ENCODE measurements at places on chromosomes 4 and X. TPM values are rescaled to one million over a fixed set of nuclear protein-coding genes. Genes with fewer than 3 reads are reported as not detected.
A peak's percentile ranks its signal among the peaks of the same experiment; 100 is the strongest.

EPGN gene
- total RNA-seq = 0.86 TPM

XAGE1A gene
- total RNA-seq = not detected

UBA6 gene
- 61.9 TPM for total RNA-seq

XAGE2 gene
- not detected for total RNA-seq

NCAPG gene
- total RNA-seq = 15.6 TPM

DNA sequence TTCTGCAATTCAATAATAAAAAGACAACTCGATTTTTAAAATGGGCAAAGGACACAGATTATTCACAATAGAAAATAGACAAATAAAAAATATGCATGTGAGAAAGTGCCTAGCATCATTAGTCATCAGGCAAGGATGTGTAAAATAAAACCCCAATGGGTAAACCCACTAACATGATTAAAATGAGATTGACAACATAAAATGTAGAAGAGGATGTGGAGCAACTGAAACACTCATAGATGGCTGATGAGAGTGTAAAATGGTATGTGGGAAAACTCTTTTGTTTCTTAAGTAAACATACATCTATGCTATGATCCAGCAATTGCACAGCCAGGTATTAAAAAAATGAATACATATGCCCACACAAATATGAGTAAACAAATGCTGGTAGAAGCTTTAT, 177.6 kb downstream of the IQCM start:
- H3K27me3 ChIP-seq = no peaks in the 10 kb centered on the region
- peak; percentile 55 for DNase-seq

DNA sequence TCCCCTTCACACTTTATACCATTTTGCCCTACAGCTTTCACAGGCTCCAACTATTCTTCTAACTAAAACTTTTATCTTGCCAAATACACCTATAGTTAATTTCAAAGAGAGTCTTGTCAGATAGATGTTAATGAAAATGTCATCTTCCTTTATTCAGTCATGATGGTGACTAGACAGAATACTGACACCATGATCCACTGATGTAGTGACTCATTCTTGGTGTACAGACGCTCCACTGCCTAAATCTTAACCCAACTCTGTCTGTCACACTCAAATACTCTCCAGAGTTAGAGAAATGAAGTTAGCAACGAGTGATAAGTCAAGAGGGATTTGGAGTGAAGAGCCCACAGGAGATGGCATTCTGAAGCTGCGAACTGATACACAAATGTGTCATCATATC, 32.1 kb upstream of the HDAC8 start:
- DNase-seq = no peak
- H3K27me3 ChIP-seq = no peaks in the 10 kb centered on the region
- H3K36me3 ChIP-seq = no peaks in the 10 kb centered on the region

DNA sequence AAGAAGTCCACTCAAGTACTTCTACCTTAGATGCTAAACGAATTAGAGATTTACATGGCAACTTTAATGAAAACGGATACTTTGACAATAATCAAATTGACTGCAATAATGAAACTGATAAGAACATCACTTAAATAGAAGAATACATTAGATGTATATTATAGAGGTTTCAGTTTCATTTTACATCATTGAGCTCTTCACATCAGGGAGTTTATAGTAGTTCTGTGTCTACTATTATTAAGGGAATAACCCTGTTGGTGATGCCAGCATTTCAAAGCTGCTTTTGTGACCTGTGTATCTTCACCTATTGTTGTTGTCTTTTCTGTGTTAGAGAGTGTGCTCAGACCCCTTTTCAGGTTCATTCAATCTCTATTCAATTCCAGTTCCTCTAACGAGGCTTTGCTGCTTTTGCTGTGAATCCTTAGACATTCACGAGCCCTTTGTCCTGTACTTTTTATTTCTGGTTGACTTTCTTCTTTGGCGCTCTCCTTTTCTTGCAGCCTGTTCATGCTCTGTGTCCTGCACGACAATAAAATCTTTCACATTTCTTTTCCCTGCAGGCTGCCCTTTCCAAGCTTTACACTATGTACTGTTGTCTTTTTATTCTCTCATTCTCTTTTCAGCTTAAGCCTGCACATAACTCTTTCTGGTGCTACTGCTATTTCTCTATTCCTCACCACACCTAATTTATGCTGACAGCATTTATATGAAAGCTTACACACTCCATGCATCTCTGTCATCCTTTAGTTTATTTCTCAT, 232.1 kb downstream of the CPE start:
- no peak for DNase-seq
- H3K36me3 ChIP-seq = no peaks in the 10 kb centered on the region
- H3K27ac ChIP-seq = no peak overlapping the region

DNA sequence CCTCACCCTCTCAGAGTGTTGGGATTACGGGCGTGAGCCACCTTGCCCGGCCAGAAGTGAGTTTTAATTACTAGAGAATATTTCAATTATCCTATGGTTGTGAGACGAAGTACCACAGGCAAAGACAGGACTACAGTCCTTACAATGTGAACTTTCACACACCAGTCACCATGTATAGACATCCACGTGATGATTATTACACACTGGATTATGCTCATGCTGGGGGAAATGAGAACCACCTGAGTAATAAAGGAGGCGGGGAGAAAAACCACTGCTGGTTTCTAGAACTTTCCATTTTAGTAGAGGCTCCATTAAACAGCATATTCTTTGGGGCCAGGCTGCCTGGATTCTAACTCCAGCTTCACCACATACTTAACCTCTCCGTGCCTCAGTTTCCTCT, 42.5 kb upstream of the TLR2 start:
- no peaks in the 10 kb centered on the region for H3K4me1 ChIP-seq
- peak; percentile 20 for DNase-seq
- 0 out of 2 replicates have a peak, but pooled peaks cover under 1% of the 10 kb centered on the region for H3K36me3 ChIP-seq
- no peak overlapping the region for H3K4me3 ChIP-seq
- H3K27ac ChIP-seq = no peak overlapping the region

- H3K4me3 ChIP-seq = no peak overlapping the region
- H3K27ac ChIP-seq = no peak overlapping the region
- H3K27me3 ChIP-seq = no peaks in the 10 kb centered on the region
- peak; percentile 33 for DNase-seq
- peaks cover 9% of the 10 kb centered on the region for H3K36me3 ChIP-seq
Observed at GRCh38 chrX:24184018-24184417, 34.5 kb downstream of the ZFX start.

DNA sequence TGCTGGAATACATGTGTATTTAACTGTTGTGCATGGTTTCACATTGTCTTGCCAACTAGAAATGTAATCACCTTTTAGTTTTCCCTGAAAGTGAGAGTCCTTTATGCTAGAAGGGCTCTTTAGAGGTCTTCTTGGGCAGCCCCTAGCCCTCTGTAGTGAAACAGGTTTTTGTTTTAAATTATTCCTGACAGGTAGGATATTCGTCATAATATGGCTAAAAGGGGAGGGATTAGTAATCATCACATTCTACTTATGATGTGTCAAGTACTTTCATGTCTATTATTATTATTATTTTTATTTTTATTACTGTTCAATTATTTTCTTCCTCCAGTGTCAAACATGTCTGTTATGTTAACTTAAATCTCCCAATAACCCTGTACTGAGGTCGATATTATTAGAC, 35.5 kb downstream of the MSN start:
- H3K4me1 ChIP-seq = peaks cover 57% of the 10 kb centered on the region
- no peaks in the 10 kb centered on the region for H3K36me3 ChIP-seq
- H3K27me3 ChIP-seq = no peaks in the 10 kb centered on the region
- DNase-seq = no peak
- peak overlapping the region; percentile 36 for H3K4me3 ChIP-seq

GRCh38 chr4:87274803-87275202, 47.9 kb downstream of the HSD17B13 start:
- H3K27ac ChIP-seq = no peak overlapping the region
- H3K36me3 ChIP-seq = no peaks in the 10 kb centered on the region
- H3K4me3 ChIP-seq = no peak overlapping the region
- H3K27me3 ChIP-seq = 0 out of 2 replicates have a peak, but pooled peaks cover 2% of the 10 kb centered on the region
- DNase-seq = no peak
- no peaks in the 10 kb centered on the region for H3K4me1 ChIP-seq

GRCh38 chr4:2931512-2932301, 31.5 kb downstream of the NOP14 start:
- H3K36me3 ChIP-seq = no peaks in the 10 kb centered on the region
- H3K27ac ChIP-seq = no peak overlapping the region
- no peak for DNase-seq
- H3K27me3 ChIP-seq = no peaks in the 10 kb centered on the region

DNA sequence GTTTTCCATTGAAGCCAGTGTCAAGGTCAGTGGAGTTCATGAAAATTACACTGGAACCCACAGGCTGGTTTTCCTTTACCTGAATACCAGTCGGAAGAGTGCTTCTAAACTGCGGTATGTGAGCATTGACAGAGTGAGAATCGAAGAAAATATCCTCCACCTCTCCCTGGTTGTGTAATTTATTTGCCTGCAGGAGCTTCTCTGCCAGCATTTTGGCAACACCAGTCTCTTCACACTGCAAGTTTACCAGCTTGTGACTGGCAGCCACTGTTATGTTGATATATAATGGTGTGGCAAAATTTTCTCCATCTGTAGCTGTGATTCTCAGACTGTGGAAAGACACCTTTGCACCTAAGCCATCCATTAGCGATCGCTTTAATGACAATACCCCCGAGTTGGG, 16.1 kb downstream of the FAT1 start:
- no peak overlapping the region for H3K27ac ChIP-seq
- no peaks in the 10 kb centered on the region for H3K27me3 ChIP-seq
- DNase-seq = no peak
- H3K4me1 ChIP-seq = no peaks in the 10 kb centered on the region
- H3K36me3 ChIP-seq = peaks cover 38% of the 10 kb centered on the region
- H3K4me3 ChIP-seq = no peak overlapping the region

- no peak overlapping the region for H3K4me3 ChIP-seq
- no peak for DNase-seq
Observed at GRCh38 chrX:133325422-133325821, 89.9 kb downstream of the GPC4 start.

- no peak overlapping the region for H3K4me3 ChIP-seq
- H3K27me3 ChIP-seq = no peaks in the 10 kb centered on the region
- no peaks in the 10 kb centered on the region for H3K4me1 ChIP-seq
Observed at GRCh38 chr4:105670684-105671083, 37.8 kb downstream of the INTS12 start.

- H3K27me3 ChIP-seq = no peaks in the 10 kb centered on the region
- no peaks in the 10 kb centered on the region for H3K36me3 ChIP-seq
Observed at GRCh38 chrX:53882331-53882730, 161.9 kb downstream of the PHF8 start.

DNA sequence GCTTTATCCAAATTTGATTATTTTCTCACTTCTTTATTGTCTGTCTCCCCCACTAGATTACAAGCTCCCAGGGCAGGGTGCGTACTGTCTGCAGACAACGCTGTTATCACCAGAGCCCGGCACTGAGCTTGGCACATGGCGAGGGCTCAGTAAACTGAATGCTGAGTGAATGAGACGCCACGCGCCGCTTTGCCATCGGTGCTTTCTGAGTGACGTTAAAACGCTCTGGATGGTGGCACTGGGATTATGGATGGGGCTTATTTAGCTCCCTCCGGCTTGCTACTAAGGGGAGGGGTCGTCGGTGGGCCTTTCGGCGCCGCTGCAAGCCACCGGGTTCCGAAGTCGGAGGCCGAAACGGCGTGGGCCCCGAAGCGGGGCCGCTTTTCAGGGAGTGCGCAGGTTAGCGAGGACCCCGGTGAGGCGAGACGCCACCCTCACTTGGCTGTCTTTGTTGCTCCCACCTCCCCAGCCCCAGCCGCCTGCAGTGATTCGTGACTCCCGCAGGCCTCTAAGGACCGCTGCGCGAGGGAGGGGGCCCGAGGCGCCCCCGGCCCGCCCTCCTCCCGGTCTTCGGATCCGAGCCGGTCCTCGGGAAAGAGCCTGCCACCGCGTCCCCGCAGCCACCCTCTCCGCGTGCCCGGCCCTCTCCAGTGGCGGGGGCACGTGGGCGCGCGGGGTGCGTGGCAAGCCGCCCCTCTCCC, 569 bp upstream of the FHL1 start:
- H3K27ac ChIP-seq = no peak overlapping the region
- no peaks in the 10 kb centered on the region for H3K27me3 ChIP-seq
- peak overlapping the region; percentile 68 for H3K4me3 ChIP-seq
- H3K4me1 ChIP-seq = no peaks in the 10 kb centered on the region
- DNase-seq = peak; percentile 25

GRCh38 chr4:42871671-42872290, 20.7 kb upstream of the GRXCR1 start:
- no peaks in the 10 kb centered on the region for H3K27me3 ChIP-seq
- H3K36me3 ChIP-seq = no peaks in the 10 kb centered on the region
- no peak overlapping the region for H3K4me3 ChIP-seq
- no peaks in the 10 kb centered on the region for H3K4me1 ChIP-seq
- no peak overlapping the region for H3K27ac ChIP-seq

DNA sequence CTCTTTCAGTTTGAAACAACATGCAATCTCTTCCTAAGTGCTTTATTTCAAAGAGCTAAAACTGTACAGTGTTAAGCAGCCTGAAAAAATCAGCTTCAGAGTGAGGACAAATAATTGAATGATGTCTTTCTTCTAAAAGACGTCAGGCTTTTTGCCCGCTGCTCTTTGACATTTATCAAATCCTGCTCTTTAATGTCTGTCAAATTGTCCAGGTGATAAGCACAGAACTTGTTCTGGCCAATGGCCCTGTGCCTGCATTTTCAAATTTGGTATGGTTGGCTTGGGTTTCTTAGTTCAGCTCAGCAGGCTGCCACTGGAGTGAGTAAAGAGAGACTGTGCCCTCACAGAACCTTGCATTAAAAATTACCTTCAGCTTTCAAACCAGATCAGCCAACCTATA, 712.9 kb upstream of the LCORL start:
- H3K36me3 ChIP-seq = no peaks in the 10 kb centered on the region
- H3K27ac ChIP-seq = no peak overlapping the region
- no peak overlapping the region for H3K4me3 ChIP-seq
- H3K4me1 ChIP-seq = no peaks in the 10 kb centered on the region
- no peak for DNase-seq
- H3K27me3 ChIP-seq = no peaks in the 10 kb centered on the region

DNA sequence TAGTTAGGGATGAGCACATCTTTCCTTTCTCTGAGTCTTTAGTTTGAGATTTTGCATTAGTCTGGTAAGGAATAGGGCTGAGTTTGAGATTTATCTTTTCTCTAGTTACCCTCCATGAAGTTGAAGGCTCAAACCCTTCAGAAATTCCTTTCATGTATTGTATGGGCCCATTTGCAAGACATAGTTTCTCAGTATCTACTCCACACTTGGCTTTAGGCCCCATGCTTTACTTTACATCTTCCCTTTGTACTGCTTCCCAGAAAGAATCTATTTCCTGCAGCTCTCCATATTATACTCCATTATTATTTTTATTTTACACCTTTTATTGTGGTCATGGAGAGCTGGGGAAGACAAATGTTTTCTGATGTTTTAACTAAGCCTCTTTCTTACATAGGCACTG, 1038.2 kb downstream of the TECRL start:
- no peaks in the 10 kb centered on the region for H3K27me3 ChIP-seq
- no peak for DNase-seq
- H3K4me3 ChIP-seq = no peak overlapping the region
- no peaks in the 10 kb centered on the region for H3K36me3 ChIP-seq
- H3K4me1 ChIP-seq = no peaks in the 10 kb centered on the region
